ENCODE measurements at places on chromosomes 16 and 17.

GRCh38 chr17:60941028-60941427 lies 263.4 kb downstream of the BCAS3 start:
- DNase-seq: peak; percentile 81

DNA sequence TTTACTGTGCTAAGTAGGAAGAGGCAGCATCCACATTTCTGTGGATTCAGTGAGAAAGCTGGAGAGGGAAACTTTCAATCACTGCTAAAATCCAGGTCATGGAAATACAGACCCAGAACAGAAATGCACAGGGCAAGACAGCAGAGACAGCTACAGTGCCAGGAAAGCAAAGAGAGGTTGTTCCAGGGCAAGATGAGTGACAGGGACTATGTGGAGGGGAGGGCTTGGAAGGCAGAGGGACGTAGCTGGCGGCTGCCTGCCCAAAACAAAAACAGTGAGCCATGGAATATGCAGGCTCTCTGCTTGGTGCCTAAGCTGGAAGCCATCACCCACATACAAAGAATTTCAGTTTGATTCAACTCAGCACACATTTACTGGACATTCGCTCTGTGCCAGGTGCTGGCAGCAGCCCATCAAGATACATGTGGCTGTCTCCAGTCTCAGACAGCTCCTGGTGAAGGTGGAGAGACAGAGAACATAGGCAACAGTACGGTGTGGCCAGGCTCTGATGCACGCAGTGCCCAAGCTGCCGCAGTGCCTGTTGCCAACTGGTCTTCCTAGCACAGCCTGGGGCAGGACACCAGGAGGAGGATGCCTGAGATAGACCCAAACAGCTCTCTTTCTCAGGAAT lies 88.7 kb downstream of the AIPL1 start:
- DNase-seq: no peak

DNA sequence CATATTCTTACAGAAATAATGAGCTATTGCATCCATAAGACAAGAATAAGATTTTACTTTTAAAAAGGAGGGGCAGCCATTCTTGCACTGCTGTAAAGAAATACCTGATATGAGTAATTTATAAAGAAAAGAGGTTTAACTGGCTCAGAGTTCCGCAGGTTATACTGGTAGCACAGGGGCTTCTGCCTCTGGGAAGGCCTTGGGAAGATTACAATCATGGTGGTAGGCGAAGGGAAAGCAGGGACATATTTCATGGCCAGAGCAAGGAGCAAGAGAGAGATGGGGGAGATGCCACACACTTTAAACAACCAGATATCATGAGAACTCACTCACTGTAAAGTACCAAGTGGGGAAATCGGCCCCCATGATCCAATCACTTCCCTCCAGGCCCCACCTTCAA lies 20.9 kb upstream of the CSNK2A2 start:
- DNase-seq: no peak

- no peak for DNase-seq
Measured at GRCh38 chr17:13228225-13228624, 210.4 kb upstream of the ELAC2 start.

DNA sequence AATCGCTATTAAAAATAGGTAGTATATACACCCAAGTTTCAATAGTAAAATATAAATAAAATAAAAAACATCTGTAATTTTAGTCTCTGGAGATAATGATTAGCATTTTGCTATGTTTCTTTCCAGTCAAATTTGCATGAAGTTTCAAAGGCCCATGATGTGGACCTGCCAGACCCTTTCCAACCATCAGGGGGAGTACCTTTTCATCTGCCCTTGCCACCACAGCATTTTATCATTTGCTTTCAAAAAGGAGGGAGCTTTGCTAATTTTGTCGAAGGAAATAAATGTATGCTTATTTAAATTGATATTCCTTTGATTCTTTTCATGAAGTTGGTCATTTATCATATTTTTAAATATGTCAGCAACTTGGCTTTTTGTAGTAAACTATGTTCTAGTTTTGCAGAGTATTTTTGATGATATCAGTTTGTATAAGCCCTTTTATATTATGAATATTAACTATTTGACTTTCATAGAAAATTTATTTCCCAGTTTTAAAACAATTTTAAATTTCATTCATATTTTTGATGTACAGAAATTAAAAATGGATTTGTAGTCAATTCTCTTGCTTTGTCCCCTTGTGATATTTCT lies 115.2 kb upstream of the NETO2 start:
- DNase-seq: peak; percentile 28

DNA sequence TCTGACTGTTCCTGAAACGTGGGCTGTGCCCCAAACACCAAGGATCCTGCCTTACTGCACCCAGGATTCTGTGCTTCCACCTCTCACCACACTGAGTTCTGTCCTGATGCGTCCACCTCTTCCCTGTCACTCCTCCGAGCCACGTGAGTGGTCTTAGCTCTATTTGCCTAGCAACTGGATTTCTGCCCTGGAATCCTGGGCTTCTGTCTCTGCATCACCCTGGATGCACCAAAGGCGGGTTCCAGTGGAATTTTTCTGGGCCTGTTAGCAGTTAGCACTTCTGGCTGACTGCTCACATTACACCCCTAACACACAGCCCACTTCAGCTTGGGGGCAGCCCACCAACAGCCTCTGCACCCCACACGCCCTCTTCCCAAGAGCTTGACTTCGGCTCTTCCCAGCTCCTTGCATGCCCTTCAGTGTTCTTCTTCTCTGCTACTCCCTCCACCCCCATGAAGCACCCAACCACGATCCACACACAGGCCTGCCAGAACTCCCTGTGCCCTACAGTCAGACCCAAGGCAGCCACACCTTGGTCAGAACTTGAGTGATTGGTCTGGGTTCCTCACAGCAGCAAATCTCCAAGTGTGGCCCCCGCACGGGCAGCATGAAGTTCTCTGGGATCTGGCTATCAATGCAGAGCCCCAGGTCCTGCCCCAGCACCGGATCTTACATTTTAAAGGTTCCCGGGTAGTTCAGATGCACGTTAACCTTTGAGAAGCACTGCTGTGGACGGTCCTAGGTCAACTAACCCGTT lies 129.8 kb upstream of the RCVRN start:
- DNase-seq: no peak

DNA sequence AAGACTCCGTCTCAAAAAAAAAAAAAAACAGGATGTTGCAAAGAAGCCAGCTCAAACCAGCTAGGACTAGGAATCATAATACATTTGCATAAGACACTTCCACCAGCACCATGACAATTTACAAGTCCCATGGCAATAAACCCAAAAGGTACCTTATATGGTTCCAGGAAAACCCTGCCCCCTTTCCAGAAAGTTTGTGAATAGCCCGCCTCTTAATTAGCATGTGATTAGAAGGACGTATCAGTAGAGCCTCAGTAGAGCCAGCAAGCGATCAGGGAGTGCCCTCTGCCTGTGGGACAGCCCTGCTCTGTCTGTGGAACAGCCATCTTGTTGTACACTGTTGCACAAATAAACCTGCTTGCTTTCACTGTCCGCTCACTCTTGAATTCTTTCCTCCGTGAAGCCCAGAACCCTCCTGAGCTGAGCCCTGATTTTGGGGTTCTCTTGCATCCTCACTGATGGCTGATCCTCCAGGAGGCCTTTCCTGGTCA lies 14.0 kb downstream of the NUPR1 start:
- no peak for DNase-seq

GRCh38 chr16:25155553-25156460 lies 44.3 kb downstream of the LCMT1 start:
- peak; percentile 2 for DNase-seq

DNA sequence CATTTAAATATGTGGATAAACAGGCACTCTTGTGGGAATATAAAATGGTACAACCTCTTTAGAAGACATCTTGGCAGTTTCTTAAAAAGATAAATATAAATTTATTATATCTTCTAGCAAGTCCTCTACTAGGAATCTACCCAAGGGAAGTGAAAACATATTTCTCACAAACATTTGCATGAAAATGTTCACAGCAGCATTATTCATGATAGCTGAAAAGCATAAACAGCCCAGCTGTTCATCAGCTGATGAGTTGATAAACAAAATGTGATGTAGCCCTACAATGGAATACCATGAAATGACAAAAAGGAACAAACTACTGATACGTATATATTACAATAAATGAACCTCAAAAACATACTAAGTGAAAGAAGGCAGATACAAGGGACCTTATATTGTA lies 12.0 kb downstream of the DGKE start:
- no peak for DNase-seq

DNA sequence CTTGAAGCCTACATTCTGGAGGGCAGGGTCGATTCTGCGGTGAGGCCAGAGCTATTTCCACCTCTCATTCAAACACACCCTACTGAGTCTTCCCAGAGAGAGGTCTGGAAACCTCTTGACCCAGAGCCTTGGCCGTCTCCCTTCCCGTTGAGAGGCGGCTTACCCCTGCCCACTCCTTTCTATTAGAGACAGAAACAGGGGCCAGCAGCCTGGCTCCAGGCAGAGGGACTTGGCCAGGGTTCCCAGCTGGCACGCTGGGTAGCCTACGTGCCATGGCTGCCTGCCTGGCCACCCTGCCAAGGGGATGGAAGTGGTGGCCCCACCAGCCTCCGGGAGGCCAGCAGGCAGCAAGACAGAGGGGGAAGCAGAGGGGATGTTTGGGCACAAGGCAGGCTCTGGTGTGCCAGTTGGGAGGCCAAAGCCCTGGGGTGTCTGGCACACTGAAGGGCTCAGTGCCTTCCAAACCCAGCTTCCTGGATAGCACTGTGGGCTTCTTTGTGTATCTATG lies 6.0 kb downstream of the STAC2 start:
- no peak for DNase-seq

DNA sequence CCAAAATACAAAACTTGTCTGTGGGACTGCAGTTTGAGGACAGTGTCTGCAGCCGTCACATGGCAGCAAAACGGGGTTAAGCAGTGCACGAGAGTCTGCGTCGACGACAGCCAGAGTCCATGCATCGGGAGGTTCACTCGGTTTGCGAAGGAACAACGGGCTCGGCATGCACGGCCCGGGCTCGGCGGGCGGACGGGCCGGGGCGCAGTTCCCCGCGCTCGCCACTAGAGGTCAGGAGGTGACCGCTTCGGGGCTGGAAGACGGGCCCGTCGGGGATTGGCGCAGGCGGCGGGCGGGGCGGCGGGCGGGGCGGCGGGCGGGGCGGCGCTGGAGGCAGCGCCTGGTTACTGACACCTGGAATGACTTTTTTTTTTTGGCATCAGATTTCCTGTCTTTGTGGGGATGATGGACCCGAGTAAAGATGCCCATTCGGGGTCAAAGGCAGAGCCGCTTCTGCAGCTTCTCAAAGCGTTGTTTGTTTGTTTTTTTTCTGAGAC lies 6.5 kb downstream of the SCGB1C2 start:
- DNase-seq: peak; percentile 60

- DNase-seq: no peak
Measured at GRCh38 chr17:78990349-78991016, 10.8 kb upstream of the LGALS3BP start.

DNA sequence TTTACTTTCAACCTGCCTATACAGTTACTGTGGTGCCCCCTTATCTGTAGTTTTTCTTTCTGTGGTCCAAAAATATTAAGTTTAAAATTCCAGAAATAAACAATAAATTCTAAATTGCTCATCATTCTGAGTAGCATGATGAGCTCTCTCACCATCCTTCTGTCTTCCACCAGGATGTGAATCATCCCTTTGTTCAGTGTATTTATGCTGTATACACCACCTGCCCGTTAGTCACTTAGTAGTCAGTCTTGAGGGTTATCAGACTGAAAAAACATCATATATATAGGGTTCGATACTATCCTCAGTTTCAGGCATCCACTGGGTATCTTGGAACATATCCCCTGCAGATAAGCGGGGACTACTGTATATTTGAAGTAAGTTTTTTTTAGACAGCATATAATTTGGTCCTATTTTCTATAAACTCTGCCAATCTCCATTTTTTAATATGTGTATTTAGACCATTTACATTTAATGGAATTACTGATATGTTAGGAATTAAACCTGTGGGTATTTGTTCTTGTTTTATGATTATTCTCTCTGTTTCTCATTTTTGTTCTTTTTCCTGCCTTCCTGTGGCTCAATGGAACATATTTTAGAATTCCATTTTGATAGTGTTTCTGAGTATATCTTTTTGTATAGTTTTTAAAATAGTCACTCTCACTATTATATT lies 31.0 kb downstream of the TBX21 start:
- no peak for DNase-seq

GRCh38 chr16:4350365-4350786 lies 745 bp downstream of the PAM16 start:
- no peak for DNase-seq

GRCh38 chr17:73725794-73726515 lies 81.7 kb upstream of the SDK2 start:
- DNase-seq: no peak

DNA sequence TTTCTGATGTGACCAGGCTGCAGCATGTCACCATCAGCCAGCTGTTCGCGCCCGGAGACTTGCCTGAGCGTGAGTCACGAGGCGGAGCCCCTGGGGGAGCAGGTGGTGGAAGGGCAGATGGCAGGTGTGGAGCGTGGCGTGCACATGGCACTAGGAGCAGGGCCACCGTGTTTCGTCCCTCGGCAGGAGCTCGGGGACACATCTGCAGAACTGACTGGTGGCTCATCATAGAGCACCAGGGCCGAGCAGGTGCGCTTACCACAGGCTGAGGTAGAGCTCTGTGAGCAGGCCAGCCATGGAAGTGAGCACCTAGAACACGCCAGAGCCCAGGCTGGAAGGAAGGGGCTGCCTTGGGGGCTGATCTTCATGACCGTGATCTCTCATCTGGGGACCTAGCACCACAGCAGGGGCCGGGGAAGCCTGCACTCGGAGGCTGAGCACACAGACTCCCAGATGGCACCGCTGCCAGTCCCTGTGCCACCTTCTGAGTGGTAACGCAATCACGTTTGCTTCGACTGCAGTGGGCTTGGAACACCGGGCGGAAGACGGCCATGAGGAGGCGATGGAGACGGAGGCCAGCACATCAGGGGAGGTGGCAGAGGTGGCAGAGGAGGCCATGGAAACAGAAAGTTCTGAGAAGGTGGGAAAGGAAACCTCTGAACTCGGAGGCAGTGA lies 61.8 kb upstream of the ENDOV start:
- no peak for DNase-seq

GRCh38 chr16:64217789-64218535 lies 903.9 kb downstream of the CDH11 start:
- no peak for DNase-seq

DNA sequence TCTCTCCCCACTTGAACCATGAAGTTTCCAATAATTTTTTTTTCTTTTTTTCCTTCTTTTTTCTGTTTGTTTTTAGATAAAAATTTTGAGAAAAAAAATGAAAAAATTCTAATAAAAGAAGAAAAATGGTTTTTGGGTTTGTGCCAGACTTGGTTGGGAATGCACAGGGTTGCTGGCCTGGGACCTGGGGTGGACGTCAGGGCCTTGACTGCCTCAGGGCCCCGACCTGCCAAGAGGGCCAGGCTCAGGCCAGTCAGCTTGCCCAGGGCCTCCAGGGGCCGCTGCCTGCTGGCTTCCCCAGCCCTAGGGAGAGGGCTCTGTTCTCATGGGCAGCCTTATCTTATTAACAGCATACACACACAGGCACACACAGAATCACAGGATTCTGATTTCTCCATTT lies 6.5 kb downstream of the TBX6 start:
- no peak for DNase-seq

GRCh38 chr16:64866021-64866420 lies 255.8 kb downstream of the CDH11 start:
- DNase-seq: no peak

- DNase-seq: no peak
Measured at GRCh38 chr17:79943347-79944241, 92.1 kb downstream of the TBC1D16 start.

All from kidney capillary endothelial cell (primary cell).